GM12878 (cell line): ENCODE measurements at places on chromosomes 3 and 15.

GRCh38 chr15:88649286-88649733 is 10.5 kb downstream of the ISG20 start:
- no peaks in the 10 kb centered on the region; the same call in none of the 2 replicates for H3K36me3 ChIP-seq
- DNase-seq, result no peak
- peak overlapping the region; percentile 62 for H3K27ac ChIP-seq
- no peaks in the 10 kb centered on the region for H3K27me3 ChIP-seq
- no peak overlapping the region; the same call in 1 of the 2 replicates for H3K4me3 ChIP-seq
- H3K4me1 ChIP-seq, result peaks cover 30% of the 10 kb centered on the region

GRCh38 chr3:99240700-99241099 is 339.2 kb upstream of the DCBLD2 start:
- no peak for DNase-seq
- H3K27me3 ChIP-seq, result no peaks in the 10 kb centered on the region
- H3K4me3 ChIP-seq, result no peak overlapping the region

- peak overlapping the region; percentile 73 for H3K27ac ChIP-seq
- DNase-seq, result no peak
- no peaks in the 10 kb centered on the region for H3K36me3 ChIP-seq
Observed at GRCh38 chr3:125351152-125351551, 24.0 kb downstream of the ZNF148 start.

GRCh38 chr15:27238209-27238608 is 267.2 kb downstream of the GABRG3 start:
- H3K36me3 ChIP-seq, result no peaks in the 10 kb centered on the region
- no peak overlapping the region for H3K4me3 ChIP-seq
- H3K4me1 ChIP-seq, result no peaks in the 10 kb centered on the region
- H3K27me3 ChIP-seq, result no peaks in the 10 kb centered on the region
- H3K27ac ChIP-seq, result no peak overlapping the region
